Activated T-cell treated with anti-CD3 and anti-CD28 coated beads, Interleukin-2, amount 50 U/mL, for 24 hours (primary cell): ENCODE measurements at places on chromosomes 7 and 10.

GRCh38 chr7:16919440-16919839, 37.7 kb upstream of the AGR3 start:
- DNase-seq: no peak

DNA sequence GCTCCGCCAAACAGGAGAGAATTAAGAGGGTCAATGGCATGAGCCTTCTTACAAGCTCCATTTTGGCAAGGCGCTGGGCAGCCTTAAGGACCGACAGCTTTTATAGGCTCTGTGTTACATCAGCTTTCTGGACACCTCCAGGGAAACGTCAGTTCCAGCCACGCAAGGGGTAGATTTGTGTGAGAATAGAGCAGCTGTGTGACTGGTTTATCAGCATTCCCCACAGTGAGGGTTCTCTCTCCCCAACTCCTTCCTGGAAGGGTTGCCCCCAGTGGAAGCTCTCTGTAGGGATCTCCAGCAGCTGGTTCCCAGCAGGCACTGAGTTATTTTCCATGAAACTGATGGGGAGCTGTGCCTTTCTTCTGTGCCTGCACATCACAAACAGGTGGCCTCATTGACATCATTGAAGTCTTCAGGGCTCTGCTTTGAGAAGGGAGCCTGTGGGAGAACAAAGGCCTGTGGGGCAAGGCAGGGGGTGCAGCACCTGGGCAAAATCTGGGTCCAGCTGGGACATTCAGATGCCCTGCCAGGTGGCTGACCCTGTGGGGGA, at the start of gene CUZD1:
TSS of gene CUZD1 (minus strand) at position 75 of the 550 bp plus-strand sequence. CDS start at position 61, 14 bp downstream.
- DNase-seq: no peak

GRCh38 chr10:104641937-104642657, 1.0 kb downstream of the SORCS3 start:
- DNase-seq: no peak

DNA sequence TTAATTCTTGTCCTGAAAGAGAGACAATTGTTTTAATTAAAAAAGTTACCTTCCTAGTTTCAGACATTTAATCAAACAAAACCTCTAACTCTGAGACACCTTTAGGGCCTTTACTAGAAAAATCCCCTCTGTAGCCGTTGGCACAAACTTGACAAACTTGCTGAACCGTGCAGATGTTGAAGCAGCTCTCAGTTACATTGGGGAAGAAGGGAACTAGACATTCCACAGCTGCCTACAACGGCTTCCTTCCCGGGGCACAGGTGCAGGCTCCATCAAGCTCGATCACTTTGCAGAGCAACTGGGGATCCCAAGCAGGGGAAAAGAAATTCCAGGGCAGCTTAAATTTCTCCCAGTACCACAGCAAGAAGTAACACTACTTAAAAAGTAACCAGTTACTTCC, 141.3 kb downstream of the SKAP2 start:
- DNase-seq: no peak

DNA sequence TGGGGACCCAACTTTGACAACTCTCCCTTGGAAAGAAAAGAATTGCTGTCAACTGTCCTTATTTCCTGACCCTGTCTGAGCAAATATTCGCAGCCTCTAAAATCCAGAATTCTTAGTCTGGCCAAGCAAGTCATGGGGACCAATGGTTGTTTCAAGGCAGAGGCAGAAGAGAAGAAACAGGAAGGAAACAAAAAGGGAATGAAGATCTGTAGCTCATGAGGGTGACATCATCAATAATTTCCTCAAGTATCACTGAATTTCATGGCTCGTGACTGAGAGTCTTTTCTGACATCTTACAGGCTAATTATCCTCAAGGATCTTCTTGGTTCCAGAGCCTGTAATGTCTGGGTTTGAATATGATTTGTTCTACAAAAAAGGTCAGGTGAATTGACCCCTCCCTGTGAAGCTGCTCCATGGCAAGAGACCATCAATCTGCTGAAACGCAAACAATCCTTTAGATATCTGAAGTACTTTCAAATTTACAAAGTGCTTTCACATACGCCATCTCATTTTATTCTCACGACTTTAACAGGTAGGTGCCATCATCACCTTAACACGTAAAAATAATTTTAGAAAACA, 5.8 kb downstream of the CDK6 start:
- DNase-seq: no peak

- no peak for DNase-seq
Observed at GRCh38 chr10:129788215-129788614, 175.9 kb downstream of the EBF3 start.

DNA sequence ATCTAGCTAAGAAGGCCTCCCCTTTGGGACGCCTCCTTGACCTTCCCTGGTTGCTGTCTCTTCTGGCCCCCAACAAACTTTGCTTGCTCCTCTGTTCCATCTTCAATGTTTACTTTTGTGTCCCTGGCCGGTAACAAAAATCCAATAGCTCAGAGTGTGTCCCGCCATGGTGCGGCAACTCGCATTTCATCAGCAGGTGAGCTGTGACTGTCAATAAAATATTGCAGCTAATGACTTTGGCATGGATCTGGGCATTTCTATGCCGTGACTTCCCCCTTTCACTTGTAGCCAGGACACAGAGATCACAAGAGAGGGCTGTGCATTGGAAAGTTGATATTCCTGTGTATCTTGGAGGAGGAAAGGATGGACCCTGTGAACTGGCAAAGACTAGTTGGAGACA, 317.6 kb downstream of the RPS24 start:
- no peak for DNase-seq

GRCh38 chr7:71408271-71408670, 276.3 kb downstream of the GALNT17 start:
- no peak for DNase-seq

DNA sequence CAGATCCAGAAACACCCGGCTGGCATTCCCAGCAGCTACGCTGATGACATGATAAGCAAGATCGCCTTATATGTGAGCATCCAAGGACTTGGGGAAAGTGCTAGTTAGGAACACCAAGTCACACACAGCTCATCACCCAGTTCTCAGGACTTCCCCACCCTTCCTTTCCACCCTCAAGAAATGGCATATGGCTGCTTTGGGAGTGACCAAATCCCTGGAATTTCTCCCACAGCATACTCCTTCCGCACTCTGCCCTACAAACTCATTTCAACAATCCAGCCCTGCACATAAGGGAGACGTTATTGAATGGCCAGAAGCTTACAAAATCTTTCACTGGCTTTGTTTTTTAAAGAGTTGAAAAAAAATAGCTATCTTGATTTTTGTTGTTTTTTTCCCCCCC, 4.2 kb downstream of the ITIH5 start:
- no peak for DNase-seq

- no peak for DNase-seq
Observed at GRCh38 chr10:11036424-11037011, 18.8 kb downstream of the CELF2 start.

DNA sequence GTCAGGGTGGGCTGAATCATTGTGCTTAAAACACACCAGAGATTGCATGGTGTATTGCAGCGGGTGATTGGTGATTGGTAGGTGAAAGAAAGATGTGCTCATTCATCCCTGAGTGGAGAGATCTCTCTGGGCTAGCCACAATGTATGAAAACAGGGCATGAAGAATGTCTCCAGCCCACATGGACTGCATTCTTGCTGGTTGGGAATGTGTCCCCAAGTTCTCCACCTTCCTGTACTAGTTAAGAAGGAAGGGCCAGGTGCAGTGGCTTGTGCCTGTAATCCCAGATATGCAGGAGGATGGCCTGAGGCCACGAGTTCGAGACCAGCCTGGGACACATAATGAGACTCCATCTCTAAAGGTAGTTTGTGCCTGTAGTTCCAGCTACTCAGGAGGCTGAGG, 113.8 kb upstream of the LANCL2 start:
- DNase-seq: no peak

- no peak for DNase-seq
Observed at GRCh38 chr10:103543617-103544525, 50.4 kb downstream of the NEURL1 start.

DNA sequence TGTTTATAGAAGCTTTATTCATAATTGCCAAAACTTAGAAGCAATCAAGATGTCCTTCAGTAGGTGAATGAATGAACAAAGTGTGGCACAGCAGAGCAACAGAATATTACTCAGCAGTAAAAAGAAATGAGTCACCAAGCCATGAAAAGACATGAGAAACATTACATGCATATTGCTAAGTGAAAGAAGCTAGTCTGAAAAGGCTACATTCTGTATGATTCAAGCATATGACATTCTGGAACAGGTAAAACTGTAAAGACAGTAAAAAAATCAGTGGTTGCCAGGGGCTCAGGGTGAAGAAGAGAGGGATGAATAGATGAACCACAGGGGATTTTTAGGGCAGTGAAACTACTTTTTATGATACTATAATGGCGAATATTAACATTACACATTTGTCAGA, 80.9 kb upstream of the APBB1IP start:
- DNase-seq: no peak

- DNase-seq: no peak
Observed at GRCh38 chr7:28266402-28266801, 85.8 kb upstream of the JAZF1 start.

- DNase-seq: no peak
Observed at GRCh38 chr7:36937754-36938563, 213.7 kb upstream of the AOAH start.

DNA sequence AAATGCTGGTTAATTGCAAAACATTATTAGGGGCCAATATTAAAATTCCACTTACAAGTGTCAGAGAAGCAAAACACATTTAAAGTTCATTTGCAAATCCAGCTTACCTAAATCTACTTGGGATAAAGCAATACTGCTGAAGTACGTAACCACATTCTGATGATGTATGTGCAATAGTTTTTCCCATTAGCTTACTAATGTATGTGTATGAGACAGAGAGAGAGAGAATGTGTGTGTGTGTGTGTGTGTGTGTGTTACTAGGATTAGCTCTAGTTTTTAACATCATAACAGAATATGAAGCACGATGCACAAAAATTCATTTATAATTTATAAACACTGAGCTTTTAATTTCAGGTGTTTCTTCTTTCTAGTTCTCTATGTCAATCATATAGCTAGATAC, 1074.2 kb upstream of the C7orf33 start:
- no peak for DNase-seq

GRCh38 chr10:24645784-24646183, 77.9 kb downstream of the ARHGAP21 start:
- DNase-seq: no peak

DNA sequence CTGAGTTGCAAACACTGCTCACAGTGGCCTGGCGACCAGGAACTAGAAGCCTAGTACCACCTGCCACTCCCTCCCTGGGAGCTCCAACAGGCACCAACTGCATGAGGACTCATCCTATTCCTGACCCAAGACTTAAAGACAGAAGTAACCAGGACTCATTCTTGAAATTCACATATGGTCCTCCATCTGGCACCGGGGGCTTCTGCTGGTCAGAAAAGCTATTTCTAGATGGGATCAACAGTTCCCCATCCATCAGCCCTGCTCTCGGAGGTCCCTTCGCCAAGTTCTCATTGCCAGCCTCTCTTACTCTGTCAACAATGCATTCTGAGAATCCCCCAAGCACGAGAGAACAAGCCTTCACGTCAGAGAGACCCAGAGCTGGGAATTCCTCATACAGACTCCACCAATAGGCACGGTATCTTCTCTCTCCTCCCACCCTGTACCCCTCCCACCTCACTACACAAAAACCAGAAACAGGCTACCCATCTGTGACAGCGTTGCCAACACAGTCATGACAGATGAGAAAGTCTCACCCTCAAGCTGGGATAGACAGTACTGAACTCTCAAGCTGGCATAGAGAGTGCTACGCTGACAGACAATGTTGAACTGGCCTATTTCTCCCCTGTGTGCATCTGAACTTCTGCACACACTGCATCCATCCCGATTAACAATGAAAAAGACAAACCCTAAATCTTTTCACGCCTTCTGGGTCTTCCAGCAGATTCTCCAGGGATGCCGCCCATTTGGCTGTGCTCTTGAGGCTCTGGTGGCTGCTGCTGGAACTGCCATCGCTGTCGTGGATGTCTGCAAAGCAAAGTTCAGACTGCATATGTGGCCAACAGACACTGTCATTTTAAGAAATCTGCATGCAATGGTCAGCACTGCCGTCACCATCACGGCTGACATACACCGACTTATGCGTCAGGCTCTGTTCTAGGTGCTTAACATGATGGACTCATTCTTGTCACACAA, 15.6 kb downstream of the RGS10 start:
- DNase-seq: peak; percentile 28

DNA sequence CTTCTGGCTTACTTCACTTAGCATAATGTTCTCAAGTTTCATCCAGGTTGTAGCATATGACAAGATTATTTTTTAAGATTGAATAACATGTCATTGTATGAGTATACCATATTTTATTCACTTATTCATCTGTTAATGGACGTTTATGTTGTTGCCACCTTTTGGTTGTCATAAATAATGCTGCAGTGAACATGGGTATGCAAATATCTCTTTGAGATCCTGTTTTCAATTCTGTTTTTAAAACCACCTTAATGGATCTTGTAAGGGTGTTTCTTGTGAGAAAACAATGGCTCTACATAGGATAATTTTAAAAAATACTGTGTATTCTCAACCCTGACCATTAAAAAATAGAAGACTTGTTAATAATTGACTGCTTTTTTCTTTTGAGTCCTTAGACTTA, 290.7 kb upstream of the TMEM229A start:
- DNase-seq: no peak

- DNase-seq: no peak
Observed at GRCh38 chr10:68697106-68697505, 23.9 kb upstream of the CCAR1 start.
